Prostate gland (tissue), 2 donors: ENCODE measurements at places on chromosomes 16 and 17. TPM values are rescaled to one million over a fixed set of nuclear protein-coding genes. Genes with fewer than 3 reads are reported as not detected.

The SLC22A31 gene
- total RNA-seq: not detected

The BICDL2 gene
- 59.6 TPM for total RNA-seq

The KRT33B gene
- total RNA-seq: not detected

The KIF2B gene
- 4.8 TPM for total RNA-seq

The ODAD4 gene
- 0.55 TPM for total RNA-seq

The SMIM5 gene
- total RNA-seq: 4.1 TPM

The NPIPB6 gene
- 2.7 TPM for total RNA-seq

GRCh38 chr17:32493571-32493970, 6.8 kb downstream of the CDK5R1 start:
- no peaks in the 10 kb centered on the region for H3K27me3 ChIP-seq
- H3K36me3 ChIP-seq: no peaks in the 10 kb centered on the region
- DNase-seq: no peak
- no peaks in the 10 kb centered on the region for H3K4me1 ChIP-seq

DNA sequence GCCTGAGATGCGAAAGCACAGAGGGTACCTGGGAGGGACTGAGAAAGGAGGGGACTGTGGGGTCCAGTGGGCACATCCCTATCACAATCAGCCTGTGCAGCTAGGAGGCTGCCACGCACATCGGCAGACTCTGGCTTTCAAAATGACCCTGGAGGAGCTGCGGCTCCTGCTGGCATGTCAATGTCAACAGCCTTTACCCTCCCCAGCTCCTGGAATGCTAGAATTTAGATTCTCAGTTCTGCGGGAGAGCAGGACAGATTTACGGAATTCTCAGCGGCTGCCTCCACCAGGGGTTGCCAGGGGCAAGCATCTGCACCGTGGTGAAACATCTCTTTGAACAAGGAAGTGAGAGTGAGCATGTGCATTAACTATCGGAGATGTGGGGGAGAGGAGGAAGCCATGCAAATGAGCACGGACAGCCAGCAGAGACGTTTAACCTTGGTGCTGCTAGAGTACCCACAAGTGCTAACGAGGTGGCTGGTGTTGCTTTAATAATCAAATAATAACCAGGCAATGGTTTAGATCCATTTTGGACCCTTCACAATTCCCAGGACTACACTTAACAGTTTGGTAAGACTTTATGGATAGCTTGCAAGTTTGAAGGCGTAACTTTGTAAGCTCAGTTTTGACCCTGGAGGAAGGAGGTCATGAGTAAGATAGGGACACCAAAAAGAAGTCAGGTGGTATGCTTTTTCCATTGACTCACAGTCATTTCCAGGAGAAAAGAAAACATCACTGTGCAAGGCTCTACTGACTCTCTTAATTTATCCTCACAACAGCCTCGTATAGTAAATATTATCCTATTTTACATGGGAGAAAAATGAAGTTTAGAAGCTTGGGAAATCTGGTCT, 54.1 kb downstream of the XYLT1 start:
- H3K4me3 ChIP-seq: no peak overlapping the region
- no peak overlapping the region for H3K27ac ChIP-seq
- no peak for DNase-seq
- H3K36me3 ChIP-seq: no peaks in the 10 kb centered on the region
- no peaks in the 10 kb centered on the region for H3K4me1 ChIP-seq

GRCh38 chr16:85902366-85903155, 3.6 kb downstream of the IRF8 start:
- DNase-seq: no peak
- no peaks in the 10 kb centered on the region for H3K36me3 ChIP-seq
- H3K27me3 ChIP-seq: no peaks in the 10 kb centered on the region
- H3K4me3 ChIP-seq: no peak overlapping the region
- H3K27ac ChIP-seq: no peak overlapping the region

DNA sequence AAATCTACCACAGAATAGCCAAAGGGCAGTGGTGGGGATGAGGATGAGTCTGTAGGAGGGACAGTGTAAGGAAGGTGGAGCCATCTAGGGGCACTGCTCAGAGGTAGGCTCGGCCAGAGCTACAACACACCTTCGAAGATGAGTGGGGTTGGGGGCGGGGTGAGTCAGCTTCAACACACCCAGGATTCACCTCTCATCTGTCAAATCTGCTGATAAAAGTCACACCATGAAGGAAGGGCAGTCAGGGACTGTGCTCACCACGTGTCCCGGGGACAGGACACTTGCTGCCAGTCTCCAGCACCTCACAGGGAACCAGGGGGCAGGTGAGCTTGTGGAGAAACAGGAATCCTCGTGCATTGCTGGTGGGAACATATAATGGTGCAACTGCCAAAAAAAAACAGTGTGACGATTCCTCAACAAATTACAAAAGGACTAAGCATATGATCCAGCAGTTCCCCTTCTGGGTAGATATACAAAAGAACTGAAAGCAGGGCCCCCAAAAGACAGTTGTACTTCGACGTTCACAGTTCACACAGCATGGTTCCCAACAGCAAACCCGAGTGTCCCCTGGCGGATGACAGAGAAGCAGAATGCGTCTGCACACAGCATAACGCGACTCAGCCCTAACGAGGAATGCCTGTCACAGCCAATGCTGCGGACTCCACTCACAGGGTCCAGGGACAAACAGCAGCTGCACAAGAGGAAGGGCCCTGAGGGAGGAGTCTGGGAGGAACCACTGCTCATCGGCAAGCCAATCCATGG, 133.1 kb downstream of the ANKRD11 start:
- H3K4me1 ChIP-seq: peaks cover 30% of the 10 kb centered on the region
- H3K4me3 ChIP-seq: no peak overlapping the region
- no peaks in the 10 kb centered on the region for H3K36me3 ChIP-seq
- H3K27me3 ChIP-seq: no peaks in the 10 kb centered on the region

- H3K27ac ChIP-seq: no peak overlapping the region
- no peaks in the 10 kb centered on the region for H3K36me3 ChIP-seq
- no peaks in the 10 kb centered on the region for H3K27me3 ChIP-seq
Measured at GRCh38 chr16:19127674-19128131, 13.9 kb downstream of the ITPRIPL2 start.

DNA sequence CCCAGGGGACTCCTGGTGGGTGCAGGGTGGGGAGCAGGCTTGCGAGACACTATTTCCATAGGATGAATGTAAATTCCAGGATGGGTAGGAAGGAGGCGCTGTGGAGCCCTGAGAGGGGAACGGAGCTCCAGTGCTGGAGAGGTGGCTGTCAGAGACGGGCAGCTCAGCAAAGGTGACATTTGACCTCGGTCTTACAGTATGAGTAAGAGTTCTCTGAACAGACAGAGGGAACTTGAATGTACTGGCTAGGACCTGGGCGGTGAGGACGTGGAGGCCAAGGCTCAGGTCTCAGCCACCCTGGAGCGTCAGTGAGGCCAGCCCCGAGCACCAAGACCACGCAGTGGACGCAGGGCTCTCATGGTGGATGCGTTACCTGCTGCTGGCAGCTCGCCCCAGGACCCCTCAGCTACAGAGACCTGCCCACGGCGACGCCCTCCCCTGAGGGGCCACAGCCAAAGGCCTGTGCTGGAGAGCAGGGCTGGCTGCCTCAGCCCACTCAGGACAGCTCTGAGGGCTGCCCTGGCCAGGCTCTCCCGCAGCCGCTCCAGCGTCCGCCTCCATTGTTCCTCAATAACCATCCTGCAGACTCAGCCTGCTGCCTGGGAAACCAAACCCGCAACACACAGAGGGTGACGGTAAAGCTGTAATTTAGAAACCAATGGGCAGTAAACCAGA, 65.9 kb upstream of the TNRC6C start:
- no peaks in the 10 kb centered on the region for H3K27me3 ChIP-seq
- no peak overlapping the region for H3K4me3 ChIP-seq
- no peaks in the 10 kb centered on the region for H3K4me1 ChIP-seq
- DNase-seq: no peak

DNA sequence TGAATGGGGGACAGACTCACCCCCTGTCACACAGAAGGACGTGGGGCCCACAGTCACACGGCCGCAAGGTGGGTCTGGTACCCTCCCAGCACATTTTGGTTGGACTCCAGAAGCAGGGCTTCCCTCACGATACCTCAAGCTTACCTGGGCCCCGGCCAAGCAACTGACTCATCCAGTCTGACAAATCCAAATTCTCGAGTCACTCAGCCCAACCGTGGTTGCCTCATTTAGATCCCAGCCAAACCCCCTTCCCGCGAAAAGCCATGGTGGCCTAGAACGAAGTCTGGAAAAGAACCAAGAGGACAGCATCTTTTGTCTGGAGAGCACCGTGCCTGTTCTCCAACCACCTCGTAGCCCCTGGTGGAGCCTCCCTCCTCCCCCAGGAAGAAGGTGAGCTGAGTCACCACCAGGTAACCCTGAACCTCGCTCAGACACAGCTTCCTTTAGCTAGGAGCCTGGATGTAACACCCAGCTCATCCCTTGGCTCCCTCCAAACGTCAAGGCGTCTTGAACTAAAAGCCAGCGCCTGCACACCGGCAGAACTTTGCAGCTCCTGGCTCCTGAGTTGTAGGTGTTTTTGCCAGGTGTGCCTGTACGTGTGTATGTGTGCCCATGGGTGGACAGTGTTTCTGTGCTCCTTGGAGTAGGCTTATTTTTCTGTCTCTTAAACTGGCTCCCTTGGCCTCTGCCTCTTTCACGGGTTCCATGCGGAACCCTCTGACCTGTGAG, 78.9 kb downstream of the CMIP start:
- no peaks in the 10 kb centered on the region for H3K36me3 ChIP-seq
- no peak overlapping the region for H3K4me3 ChIP-seq
- no peaks in the 10 kb centered on the region for H3K4me1 ChIP-seq
- peak; percentile 56 for DNase-seq
- no peaks in the 10 kb centered on the region for H3K27me3 ChIP-seq

GRCh38 chr16:67504031-67505021, 21.0 kb upstream of the AGRP start:
- DNase-seq: no peak
- H3K4me3 ChIP-seq: no peak overlapping the region
- no peaks in the 10 kb centered on the region for H3K36me3 ChIP-seq
- no peak overlapping the region for H3K27ac ChIP-seq
- no peaks in the 10 kb centered on the region for H3K4me1 ChIP-seq

- H3K4me3 ChIP-seq: no peak overlapping the region
- H3K27me3 ChIP-seq: no peaks in the 10 kb centered on the region
- peak; percentile 38 for DNase-seq
- no peaks in the 10 kb centered on the region for H3K36me3 ChIP-seq
- no peaks in the 10 kb centered on the region for H3K4me1 ChIP-seq
Measured at GRCh38 chr17:11935734-11936406, 61.4 kb downstream of the ZNF18 start.

- H3K4me1 ChIP-seq: no peaks in the 10 kb centered on the region
- no peak overlapping the region for H3K27ac ChIP-seq
- no peak overlapping the region for H3K4me3 ChIP-seq
- DNase-seq: no peak
- no peaks in the 10 kb centered on the region for H3K27me3 ChIP-seq
Measured at GRCh38 chr16:49120631-49121030, 161.0 kb downstream of the CBLN1 start.

DNA sequence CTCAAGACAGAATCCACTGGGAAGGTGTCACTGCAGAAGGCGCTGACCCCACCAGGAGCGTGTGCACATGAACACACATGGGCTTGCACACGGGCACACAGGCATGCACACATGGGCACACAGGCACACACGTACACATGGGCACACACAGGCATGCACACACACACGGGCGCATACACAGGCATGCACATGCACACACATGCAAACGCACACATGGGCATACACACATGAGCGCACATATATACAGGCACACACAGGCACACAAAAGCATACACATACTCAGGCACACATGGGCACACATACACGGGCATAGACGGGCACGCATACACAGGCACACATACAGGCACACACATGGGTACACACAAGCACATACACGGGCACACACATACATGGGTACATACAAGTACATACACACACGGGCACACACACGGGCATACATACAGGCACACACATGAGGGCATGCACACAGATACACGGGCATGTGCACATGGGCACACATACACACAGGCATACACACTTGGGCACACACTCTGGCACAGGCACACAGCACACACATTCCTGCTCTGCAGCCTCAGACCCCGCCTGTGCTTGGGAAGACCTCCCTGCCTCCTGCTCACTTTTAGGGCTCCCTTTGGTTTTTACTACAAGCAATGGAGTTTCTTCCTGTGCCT, 86.8 kb downstream of the ZNF778 start:
- H3K27ac ChIP-seq: no peak overlapping the region
- H3K4me1 ChIP-seq: peaks cover 7% of the 10 kb centered on the region
- no peaks in the 10 kb centered on the region for H3K27me3 ChIP-seq
- no peak overlapping the region for H3K4me3 ChIP-seq
- H3K36me3 ChIP-seq: no peaks in the 10 kb centered on the region

GRCh38 chr17:19384723-19385391, 2.1 kb downstream of the MFAP4 start:
- DNase-seq: peak; percentile 52
- H3K4me1 ChIP-seq: no peaks in the 10 kb centered on the region
- H3K4me3 ChIP-seq: no peak overlapping the region

- H3K4me1 ChIP-seq: no peaks in the 10 kb centered on the region
- no peak for DNase-seq
- H3K36me3 ChIP-seq: no peaks in the 10 kb centered on the region
- H3K27me3 ChIP-seq: no peaks in the 10 kb centered on the region
- no peak overlapping the region for H3K4me3 ChIP-seq
Measured at GRCh38 chr16:57240851-57241250, 4.2 kb upstream of the ARL2BP start.
